Right ventricle myocardium superior (tissue), 1 donor: ENCODE measurements at places on chromosomes 5 and 9.
A peak's percentile ranks its signal among the peaks of the same experiment; 100 is the strongest.

- DNase-seq = no peak
Measured at GRCh38 chr9:6270896-6271295, 55.3 kb downstream of the IL33 start.

GRCh38 chr5:169716287-169716686, 79.2 kb downstream of the DOCK2 start:
- no peak for DNase-seq

- DNase-seq = no peak
Measured at GRCh38 chr5:36172599-36172998, 20.7 kb downstream of the SKP2 start.

DNA sequence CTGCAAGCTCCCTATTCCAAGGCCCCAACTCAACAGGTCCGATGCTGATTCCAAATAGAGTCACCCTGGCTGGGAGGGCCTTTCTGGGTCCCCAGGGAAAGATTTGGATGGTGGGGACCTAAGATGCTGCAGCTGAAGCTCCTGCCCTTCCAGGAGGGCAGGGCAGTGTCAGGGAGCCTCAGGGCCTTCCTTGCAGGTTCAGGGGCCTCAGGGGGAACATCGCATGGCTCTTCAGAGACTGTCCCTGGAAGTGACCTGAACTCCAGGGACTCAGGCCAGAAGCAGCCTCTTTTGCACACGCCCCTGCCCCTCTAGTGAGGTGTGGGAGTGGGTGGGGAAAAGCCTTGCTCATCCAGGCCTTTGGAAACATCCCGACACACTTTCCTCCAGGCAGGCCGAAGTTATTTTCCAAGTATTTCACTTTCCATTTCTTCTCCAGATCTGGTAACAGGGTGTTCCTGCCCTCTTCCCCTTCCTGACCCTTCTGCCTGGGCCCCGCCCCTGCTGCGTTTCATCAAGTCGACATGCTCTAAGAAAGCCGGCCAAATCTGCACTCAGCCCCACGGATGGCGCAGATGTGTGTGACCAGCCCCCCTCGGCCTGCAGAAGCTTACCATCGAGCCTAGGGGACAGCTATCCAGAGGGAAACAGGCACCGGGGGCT, 159.5 kb downstream of the FGF18 start:
- peak; percentile 87 for DNase-seq

- no peak for DNase-seq
Measured at GRCh38 chr9:129834489-129835127, 467 bp downstream of the C9orf78 start.

GRCh38 chr9:137470785-137471184, 11.7 kb upstream of the NSMF start:
- no peak for DNase-seq

DNA sequence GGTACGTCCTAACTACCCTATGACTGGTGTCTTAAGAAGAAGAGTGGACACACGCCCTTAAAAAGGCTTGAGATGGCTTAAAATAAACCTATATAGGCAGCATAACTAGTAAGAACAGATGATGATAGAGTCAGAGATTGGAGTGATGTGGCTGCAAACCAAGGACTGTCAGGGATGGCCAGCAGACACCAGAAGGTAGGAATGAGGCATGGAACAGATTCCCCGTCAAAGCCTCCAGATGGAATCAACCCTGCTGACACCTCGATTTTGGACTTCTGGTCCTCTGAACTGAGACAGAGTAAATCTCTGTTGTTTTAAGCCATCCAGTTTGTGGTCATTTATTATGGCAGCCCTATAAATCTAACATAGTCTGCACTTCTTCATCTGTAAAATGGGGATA, 7.4 kb downstream of the TMOD1 start:
- DNase-seq = no peak

- DNase-seq = no peak
Measured at GRCh38 chr5:122114501-122114900, 14.8 kb upstream of the ZNF474 start.

GRCh38 chr5:89673019-89673418, 736.5 kb downstream of the CETN3 start:
- no peak for DNase-seq

DNA sequence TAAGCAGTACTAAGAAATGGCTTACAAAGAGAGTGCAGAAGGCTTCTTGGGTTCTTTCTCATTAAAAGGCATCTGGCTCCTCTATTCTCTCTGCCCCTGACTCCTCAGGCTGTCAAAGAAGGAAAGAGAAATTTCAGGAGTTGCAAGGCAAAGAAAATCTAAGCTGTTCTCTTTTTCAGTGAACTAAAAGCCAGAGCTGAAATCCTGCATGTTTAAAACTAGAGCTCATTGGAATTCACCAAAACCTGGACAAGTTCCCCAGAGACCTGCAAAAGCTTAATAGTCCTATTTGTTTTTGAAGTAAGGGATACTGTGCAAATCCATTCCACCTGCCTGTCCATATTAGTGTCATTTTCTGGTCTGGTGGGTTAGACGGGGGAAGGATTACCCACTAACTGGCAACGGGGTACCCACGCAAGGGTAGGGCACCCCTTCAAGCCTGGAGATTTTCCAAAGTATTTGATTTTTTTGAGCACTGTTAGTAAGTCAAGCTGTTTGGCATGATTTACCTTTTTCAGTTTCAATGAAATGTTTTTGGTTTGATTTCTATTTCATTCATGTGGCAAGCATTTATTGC, 179.3 kb downstream of the FSTL4 start:
- DNase-seq = no peak

- DNase-seq = no peak
Measured at GRCh38 chr9:79043916-79044315, 527.8 kb upstream of the TLE4 start.

- DNase-seq = no peak
Measured at GRCh38 chr5:148374690-148375360, 8.9 kb upstream of the FBXO38 start.

DNA sequence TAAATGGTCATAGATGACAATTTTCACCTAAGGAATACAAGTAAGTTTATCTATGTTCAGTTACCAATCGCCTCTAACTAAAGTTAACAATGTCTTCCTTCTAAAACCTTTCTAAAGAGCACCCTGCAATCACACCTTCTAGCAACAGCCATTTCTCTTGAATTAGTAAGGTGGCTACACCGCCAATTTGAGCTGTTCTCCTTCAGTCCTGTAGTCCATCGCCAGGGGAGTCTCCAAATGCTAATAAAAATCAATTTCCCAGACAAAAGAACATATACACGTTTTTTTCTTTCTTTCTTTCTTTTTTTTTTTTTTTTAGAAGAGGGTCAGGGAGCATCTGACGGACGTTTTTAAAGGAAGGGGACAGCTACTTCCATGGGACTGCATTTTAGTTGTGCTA, 729 bp upstream of the RORB start:
- DNase-seq = no peak

DNA sequence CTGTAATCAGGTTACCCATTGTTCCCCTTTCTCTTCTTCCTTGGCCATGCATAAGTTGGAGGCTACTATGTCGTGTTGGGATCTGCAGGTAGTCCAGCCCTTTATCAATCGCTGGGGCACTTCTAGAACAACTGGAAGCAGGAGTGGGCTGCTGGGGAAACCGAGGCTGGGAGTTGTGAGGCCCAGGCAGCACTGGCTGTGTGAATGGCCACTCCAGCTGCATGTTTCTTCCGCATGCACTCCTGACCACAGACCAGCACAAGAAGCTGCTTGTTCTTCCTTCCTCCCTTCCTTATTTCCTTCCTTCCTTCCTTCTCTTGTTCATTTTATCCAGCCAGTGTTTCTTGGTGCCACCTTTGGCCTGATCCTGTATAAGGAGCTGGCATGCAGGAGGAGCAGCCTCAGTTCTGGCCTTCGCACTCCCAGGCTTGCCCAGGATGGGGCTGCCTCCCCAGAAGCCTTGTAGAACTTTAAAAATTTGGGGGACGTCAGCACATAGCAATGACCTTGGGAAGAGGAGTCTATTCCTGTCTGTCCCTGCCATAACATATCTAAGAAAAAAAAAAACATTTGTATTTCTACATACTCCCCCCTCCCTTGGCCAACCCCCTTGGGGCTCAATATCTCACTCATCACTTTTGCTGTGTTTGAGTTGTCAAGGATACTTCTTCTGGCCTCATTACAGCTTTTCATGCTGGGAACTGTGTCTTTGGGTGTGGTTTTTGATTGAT, 20.8 kb upstream of the CXCL14 start:
- DNase-seq = no peak

- DNase-seq = no peak
Measured at GRCh38 chr5:58156973-58157701, 302.7 kb downstream of the PLK2 start.

GRCh38 chr5:59358005-59358861, 535.3 kb downstream of the PDE4D start:
- DNase-seq = peak; percentile 43

- no peak for DNase-seq
Measured at GRCh38 chr9:92476962-92477361, 5.3 kb downstream of the ASPN start.

- DNase-seq = no peak
Measured at GRCh38 chr9:117403848-117404247, 11.0 kb downstream of the ASTN2 start.

DNA sequence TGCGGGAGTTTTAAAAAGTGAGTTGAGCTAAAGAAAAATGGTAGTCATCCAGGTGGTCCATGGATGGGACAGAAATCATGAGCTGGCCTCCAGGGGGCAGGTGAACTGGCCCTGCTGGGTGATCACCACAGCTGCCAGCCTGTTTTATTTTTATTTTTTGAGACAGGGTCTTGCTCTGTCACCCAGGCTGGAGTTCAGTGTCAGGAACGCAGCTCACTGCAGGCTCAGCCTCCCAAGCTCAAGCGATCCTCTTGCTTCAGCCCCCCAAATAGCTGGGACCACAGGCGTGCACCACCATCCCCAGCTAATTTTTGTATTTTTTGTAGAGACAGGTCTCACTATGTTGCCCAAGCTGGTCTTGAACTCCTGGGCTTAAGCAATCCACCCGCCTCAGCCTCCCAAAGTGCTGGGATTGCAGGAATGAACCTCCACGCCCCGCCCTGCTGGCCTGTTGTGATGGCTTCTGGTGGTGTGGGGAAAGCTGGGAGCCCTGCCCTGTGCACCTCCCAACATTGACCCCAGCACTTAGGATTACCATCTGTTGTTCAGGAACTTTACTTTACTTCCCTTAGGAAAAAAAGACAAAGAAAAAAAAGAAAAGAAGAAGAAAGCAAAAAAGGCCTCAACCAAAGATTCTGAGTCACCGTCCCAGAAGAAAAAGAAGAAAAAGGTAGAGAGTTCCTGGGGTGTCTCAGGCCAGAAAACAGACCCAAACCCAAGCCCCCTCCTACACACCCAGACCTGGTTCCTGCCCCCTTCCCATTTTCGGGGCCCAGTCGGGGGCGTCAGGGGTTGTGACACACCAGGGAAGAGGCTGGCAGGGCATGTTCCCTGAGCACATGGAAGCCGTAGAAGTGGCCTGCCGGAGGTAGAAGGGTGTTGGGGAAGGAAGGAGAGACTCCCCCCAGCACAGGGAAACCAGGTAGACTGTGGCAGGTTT, 14.7 kb downstream of the CD74 start:
- no peak for DNase-seq

GRCh38 chr9:124217836-124218437, 39.8 kb upstream of the NEK6 start:
- DNase-seq = no peak

- DNase-seq = no peak
Measured at GRCh38 chr9:33263131-33264002, 1.1 kb downstream of the BAG1 start.

DNA sequence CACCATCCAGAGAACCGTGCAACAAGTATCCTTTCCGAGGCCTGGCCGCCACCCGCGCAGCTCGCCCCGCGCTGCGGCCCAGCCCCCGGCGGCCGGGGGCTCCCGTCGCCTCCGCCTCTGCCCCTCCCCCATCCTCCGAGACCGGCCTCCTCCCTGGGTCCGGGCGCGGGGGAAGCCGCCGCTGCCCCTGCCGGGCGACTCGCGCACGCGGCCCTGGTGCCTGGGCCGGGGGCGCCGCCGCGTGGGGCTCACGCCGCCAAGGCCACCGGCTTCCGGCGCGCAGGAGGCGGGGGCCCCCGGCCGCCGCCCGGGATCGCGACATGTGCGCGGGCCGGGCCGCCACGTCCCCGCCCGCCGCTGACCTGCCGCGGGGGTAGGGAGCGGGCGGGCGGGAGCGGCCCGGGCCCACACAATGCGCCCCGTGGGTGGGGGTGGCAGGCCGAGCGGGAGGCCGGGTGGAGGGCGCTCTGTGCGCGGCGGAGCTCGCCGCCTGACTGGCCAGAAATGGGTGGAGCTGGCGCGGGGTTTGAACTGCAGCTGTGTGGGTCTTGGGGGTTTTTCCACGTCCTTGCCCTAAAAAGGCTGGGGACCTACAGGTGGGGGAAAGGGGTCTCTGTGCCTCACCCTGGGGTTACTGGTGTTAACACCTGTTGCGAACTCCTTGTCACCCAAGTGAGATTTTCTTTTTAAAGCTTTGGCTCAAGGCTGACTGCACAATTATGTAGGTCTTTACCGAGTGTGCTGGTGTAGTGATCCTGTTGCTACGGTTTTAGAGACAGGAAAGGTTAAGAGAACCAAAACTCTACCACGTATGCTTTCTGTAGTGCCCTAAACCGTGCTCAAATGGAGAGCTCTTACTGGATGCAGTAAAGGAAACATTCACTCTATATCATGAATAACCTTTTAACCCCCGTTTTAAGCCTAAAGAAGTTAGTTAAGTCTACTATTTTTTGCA, 32.3 kb downstream of the TNPO1 start:
- peak; percentile 72 for DNase-seq

DNA sequence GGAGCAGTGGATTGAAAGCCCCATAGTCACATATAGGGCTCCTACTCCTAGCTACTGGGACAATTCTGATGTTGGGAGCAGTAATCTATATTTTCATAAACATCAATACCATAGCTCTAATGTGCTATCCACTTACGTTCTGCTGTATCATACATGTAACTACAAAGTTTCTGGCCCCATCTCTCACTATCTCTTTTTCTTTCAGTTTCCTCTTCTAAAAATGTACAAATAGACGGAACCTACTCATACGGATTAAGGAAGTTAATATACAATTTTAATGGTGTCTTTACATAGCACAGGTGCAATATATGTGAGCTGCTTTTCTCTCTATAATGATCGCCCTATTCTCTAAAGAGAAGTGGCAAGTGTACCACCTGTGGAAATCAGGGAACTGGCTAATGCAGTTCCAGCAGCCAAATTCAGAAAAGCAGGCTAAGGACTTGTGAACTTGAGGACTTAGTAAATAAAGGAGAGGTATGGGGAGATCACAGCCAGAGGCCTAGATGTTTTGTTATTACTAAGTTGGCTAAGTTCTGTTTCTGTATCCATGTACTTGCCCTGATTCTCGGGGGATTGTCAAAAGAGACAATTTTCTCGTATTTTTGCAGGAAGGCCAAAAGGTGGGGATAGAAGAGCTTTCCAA, 1021.9 kb downstream of the CDH12 start:
- no peak for DNase-seq

- DNase-seq = no peak
Measured at GRCh38 chr5:96709152-96709821, 47.1 kb downstream of the CAST start.

GRCh38 chr5:113680534-113680933, 167.0 kb downstream of the YTHDC2 start:
- no peak for DNase-seq
